Mesenteric fat pad (tissue), 1 donor: ENCODE measurements at places on chromosomes 16 and 17.

- no peak for DNase-seq
Measured at GRCh38 chr17:58556833-58557250, 42.4 kb upstream of the MTMR4 start.

GRCh38 chr16:79765901-79766394 lies 165.4 kb upstream of the MAF start:
- no peak for DNase-seq

GRCh38 chr16:79429381-79430190 lies 171.0 kb downstream of the MAF start:
- DNase-seq, result no peak

- no peak for DNase-seq
Measured at GRCh38 chr17:78411241-78411857, 32.9 kb downstream of the PGS1 start.

DNA sequence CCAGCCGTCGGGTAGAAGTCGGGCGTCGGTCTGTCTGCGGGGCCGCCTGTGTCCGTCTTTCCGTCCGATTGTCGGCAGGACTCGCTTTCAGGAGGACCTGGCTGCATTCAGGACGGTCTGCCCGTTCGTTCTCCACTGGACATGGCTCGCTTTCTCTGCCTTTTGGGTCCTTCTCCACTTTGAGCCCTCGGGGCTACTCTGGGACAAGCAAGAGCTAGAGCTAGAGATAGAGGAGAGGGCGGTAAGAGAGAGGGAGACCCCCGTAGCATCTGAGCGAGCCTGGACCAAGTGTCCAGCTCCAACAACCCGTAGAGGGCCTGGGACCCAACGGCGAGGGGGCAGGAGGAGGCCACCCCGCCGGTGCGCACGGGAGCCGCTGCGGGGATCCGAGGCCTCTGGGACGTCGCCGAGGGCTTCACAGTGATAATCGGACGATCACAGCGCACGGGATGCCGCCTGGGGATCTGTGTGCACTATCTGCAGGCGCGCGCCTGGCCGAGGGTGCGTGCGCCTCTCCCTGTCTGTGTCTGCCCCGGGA lies 4.5 kb downstream of the TBX4 start:
- DNase-seq, result peak; percentile 83

DNA sequence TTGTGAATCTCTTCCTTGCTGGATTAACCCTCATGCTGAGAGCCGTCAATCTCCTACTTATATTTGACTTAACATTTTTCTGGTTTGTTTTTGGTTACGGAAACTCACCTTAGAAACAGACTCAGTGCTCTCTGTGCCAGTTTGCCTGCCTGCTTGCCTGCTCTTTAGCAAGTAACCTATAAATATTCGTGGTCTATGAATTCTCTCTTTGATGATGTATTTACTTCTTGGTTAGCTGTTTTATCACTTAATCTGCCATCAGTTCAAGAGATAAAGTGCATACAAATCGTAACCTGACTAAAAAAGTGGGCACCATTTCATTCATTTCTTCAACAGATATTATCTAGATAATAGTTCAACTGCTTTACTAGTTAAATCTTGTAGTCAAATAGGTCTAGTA lies 26.7 kb downstream of the CYB5B start:
- no peak for DNase-seq

GRCh38 chr17:75487351-75488070 lies 27.8 kb downstream of the CASKIN2 start:
- no peak for DNase-seq

DNA sequence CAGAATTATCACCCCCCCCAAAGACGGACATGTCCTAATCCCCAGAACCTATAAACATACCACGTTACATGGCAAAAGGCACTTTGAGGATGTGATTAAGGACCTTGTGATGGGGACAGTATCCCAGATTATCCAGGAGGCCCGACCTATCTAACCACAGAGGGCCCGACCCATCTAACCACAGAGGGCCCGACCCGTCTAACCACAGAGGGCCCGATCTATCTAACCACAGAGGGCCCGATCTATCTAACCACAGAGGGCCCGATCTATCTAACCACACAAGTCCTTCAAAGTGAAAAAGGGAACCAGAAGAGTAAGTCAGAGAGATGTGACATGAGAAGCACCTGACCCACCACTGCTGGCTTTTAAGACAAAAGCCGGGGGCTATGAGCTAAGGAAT lies 56.8 kb downstream of the ANKFY1 start:
- DNase-seq, result no peak

GRCh38 chr17:42485680-42486079 lies 27.0 kb downstream of the ATP6V0A1 start:
- no peak for DNase-seq

DNA sequence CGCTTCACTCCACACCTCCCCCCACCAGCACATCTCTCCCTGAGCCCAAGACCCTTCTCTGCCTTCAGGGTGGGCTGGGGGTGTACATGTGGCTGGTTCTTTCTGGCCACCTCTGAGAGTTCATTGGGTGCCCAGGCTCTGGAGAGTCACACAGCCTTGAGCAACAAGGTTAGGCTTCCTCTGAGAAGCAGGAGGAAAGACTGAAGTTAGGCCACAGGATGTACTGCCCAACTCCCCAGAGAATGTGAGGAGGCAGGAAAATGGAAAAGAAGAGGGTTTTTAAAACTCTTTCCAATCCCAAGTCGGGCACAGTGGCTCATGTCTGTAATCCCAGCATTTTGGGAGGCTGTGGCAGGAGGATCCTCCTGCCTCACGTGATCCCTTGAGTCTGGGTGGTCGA lies 7.3 kb downstream of the PCGF2 start:
- DNase-seq, result no peak

GRCh38 chr17:80880648-80880985 lies 111.0 kb upstream of the CHMP6 start:
- DNase-seq, result peak; percentile 64

DNA sequence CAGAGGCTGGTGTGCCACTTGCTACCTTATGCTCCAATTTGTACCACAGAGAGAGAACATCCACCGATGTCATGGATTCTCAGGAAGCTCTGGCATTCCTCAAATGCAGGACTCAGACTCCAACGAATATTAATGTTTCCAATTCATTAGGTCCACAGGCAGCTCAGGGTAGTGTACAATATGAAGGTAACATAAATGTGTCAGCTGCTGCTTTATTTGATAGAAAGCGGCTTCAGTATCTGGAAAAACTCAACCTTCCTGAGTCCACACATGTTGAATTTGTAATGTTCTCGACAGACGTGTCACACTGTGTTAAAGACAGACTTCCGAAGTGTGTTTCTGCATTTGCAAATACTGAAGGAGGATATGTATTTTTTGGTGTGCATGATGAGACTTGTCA lies 16.1 kb downstream of the SLFN5 start:
- DNase-seq, result no peak

GRCh38 chr16:27700304-27700995 lies 150.5 kb downstream of the KATNIP start:
- DNase-seq, result peak; percentile 35

DNA sequence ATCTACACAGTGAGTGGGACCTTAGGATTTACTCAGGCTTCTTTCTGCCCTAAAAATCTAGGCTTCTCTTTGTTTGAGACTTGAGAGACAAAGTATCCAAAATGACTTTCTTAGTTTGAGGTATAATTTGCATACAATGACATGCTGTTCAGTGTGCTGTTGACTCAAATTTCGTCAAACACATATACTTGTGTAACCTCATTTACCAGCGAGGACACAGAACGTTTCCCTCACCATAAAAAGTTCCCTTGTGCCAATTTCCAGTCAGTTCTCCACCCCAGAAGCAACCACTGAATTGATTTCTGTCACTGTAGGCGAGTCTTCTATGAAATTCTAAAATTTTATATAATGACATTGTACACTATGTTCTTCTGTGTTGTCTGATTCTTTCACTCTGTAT lies 68.0 kb upstream of the MAF start:
- DNase-seq, result no peak

GRCh38 chr16:66603537-66604375 lies 748 bp upstream of the CMTM3 start:
- DNase-seq, result no peak

DNA sequence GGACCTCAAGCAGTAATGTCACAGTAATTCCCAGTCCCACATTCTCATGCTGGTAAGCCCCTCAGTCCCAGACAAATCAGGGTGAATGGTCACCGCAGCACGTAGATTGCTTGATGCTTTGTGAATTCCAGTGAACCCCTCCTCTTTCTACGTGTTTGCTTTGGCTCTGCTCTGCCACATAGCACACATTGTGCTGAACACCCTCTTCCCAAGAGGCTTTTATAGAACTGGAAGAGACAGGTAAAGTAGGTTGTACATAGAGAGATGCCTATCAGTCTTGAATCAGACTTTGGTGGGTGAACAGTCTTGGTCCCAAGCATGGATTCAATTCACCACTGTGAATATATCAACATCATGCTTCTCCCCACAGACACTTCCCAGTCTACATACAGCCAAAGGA lies 579 bp upstream of the KRTAP9-6 start:
- DNase-seq, result no peak

DNA sequence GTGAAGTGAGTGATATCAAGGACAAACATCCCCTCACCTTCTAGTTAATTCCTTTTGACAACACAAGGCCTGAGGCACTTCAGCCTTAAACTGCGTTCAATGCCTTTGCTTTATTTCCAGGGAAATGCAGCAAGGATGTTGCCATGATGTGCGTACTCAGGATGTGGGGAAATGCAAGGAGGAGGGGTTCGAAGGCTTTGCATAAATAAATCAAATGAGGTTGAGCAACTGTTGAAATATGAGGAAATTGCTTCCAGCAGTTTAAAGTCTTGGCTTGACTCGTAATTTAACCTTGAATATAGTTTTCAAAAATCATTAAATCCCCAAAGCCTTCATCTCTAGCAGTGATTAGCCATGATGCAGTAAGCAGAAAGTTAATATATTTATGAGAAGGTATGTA lies 81.8 kb upstream of the CCL2 start:
- no peak for DNase-seq

DNA sequence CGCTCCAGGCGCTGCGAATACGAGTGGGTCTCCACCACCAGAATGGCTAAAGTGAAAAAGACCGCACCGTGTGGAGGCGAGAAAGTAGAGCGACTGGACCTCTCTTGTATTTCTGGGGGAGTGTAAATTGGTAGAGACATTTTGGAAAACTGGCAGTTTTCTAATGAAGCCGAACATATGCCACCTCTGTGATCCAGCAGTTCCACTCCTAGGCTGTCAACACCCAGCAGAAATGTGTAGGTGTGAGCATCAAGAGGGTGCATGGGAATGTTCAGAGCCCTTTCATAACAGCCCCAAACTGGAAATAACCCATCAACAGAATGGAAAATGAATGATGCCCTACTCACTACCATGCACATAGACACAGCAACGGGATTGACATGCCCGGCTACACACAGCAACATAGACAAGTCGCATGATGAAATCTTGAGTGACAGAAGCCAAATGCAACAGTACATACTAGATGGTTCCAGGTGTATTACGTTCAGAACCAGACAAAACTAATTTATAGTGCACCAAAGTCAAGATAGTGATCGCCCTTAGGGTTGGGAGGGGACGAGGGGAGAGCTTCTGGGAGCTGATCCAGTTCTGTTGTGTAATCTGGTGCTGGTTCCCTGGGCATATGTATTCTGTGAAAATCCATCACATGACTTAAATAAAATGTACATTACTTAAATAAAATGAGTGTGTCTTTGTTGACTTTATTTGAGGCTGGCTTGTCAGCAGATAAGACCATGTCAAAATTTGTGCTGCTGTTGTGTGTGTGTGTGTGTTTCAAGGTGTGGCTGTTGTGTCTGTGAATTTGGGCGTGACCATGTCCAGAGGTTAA lies 877 bp upstream of the BCL7C start:
- no peak for DNase-seq

DNA sequence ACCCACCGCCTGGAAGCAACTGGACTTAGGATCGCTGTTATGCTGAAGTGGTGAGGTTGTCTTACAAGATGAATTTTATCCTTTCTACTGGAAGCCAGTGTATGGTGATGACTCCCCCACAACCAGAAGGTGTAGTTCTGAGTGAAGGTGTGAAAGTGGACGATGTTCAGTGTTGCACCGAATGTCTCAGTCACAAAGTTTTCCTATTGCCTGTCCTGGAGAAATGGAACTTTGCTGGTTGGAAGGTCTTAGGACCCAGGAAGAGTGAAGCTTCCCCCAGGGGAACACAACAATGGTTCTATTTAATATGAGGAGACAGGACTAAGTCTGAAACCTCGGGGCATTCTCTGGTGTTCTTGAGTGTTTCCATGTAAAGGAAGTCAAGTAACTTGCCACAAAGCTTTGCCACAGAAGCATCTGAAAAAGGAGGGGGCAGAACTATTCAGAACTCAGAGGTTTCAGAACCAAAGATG lies 44.2 kb downstream of the USP22 start:
- DNase-seq, result no peak

DNA sequence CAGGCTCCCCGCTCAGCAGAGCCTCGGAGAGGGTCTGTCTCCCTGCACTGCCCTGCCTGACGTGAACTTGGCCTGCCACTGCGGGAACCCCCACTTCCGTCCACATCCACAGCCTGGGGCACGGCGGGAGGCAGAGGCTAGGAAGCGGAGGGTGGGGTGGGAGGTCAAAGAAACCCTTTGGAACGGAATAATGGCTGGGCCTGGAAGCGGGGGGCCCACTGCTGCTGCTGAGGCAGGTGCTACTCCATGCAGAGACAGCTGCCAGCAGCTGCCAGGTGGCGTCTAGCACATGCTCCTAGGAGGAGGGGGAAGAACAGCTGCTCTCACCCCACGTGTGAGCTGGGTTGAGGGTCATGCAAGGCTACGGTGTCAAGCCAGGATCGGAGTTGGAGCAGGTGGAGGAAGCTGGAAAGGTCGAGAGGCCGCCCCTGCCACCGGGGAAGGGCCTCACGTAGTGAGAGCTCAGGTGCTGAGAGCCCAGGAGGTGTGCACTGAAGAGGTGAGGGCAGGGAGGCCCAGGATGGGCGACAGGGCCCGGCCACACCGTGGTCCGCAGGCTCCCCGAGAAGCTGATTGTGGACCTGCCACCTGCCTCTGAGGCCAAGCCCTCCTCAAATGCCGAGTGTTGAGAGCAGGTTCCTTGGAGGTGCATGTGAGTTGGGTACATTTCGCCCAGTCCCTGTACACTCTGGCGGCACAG lies 9.8 kb downstream of the FSCN2 start:
- no peak for DNase-seq

GRCh38 chr16:8655184-8655717 lies 19.2 kb upstream of the ABAT start:
- no peak for DNase-seq

DNA sequence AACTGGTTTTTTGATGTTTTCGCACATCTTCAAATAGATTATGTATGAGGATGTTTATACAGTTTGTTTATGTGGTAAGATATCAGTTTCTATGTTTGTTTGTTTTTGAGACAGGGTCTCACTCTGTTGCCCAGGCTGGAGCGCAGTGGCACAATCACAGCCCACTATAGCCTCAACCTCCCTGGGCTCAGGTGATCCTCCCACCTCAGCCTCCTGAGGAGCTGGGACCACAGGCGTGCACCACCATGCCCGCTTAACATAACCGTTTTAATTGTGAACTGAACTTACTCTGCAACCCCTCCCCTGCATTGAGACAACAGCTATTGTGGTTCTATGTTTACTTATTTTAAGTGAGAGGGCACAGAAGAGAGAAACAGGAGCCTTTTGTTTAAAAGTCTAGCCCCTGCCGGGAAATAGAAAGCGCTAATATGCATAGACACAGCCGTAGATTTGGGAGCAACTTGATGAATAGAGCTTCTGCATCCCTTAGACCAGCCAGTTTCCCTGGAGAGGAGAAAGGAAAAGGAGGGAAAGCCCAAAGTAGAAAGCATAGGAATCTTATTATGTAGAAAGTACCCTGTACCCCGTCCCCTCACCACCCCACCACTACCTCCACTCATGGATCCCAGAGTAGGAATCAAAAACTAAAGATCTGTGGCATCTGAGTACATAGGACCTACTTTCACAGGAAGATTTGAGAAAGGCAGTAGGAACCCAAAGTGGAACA lies 19.6 kb upstream of the APPBP2 start:
- DNase-seq, result no peak
